ENCODE measurements at places on chromosomes 1 and 21.

DNA sequence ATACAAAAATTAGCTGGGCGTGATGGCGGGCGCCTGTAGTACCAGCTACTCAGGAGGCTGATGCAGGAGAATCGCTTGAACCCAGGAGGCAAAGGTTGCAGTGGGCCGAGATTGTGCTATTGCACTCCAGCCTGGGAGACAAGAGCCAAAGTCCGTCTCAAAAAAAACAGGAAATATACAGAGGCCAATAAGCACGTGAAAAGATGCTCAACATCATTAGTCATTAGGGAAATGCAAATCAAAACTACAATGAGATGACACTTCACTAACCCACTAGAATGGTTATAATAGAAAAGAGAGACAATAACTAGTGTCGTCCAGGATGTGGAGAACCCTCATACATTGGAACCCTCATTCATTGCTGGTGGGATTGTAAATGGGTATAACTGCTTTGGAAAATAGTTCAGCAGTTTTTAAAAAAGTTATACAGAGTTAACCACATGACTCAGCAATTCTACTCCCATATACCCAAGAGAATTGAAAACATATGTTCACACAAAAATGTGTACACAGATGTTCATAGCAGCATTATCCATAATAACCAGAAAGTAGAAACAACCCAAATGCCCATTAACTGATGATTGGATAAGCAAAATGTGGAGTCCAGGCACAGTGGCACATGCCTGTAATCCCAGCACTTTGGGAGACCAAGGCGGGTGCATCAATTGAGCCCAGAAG, 6.4 kb upstream of the E2F2 start:
- DNase-seq, result no peak

DNA sequence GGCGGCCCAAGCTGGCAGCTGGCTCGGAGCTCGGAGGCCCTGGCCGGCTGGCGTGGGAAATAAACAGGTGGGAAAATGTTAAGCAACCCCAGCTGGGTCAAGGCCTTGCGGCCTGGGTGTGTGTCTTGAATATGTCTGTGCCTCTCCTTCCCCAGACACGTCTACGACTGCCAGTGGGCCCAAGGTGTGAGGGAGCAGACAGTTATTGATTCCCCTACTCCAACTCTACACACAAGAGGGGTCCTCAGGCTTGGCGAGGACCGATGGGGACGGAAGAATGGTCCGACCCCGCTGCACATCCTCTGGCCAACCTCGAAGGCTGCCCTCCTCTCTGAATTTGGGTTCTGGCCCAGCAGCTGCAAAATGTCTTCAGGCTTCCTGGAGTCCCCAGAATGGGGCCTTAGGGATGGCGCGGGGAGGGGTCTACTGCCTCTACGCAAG, 2.2 kb downstream of the IL22RA1 start:
- DNase-seq, result no peak

- no peak for DNase-seq
Measured at GRCh38 chr1:8212580-8213031, 105.3 kb upstream of the SLC45A1 start.

- no peak for DNase-seq
Measured at GRCh38 chr1:205375835-205376545, 19.3 kb upstream of the KLHDC8A start.

DNA sequence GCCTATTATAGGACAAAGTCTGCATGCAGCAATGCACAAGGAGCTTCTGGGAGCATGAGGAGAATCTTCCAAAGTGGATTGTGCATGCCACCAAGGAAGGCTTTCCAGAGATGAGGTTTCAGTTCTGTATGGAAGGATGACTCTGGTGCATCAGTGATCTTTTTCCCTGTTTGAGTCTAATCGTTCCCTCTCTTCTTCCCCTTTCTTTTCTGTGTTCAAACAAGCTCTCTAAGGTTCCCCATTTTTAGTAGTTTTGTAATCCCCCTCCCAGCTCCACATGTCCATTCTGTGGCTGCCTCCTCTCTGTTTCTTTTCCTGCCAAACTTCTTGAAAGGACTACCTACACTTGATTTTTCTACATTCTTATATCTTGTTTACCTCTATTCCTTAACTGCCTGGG, 43.3 kb upstream of the USP25 start:
- DNase-seq, result no peak

GRCh38 chr21:16028142-16028541, 298.4 kb downstream of the USP25 start:
- DNase-seq, result no peak

- no peak for DNase-seq
Measured at GRCh38 chr1:46136711-46137110, 4.3 kb upstream of the PIK3R3 start.

DNA sequence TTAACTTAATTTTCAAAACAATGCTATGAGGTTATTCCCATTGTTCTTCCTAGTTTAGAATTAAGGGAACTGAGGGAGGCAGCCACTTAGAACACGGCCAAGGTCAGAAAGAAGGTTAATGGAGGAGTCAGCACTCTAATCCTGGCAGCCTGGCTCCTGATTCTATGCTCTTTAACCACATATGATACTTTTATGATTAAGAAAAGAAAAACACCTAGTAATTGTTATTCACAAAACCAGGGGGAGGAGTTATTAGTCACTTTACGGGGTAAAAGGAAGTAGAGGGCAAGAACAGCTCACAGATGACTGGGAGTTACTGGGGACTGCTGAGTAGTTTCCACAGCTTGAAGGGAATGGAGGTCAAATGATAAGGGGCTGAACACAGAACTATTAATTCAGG, 38.6 kb downstream of the GADD45A start:
- no peak for DNase-seq

- DNase-seq, result no peak
Measured at GRCh38 chr1:28370239-28371009, 884 bp downstream of the PHACTR4 start.

GRCh38 chr1:76799700-76800099, 67.6 kb upstream of the ST6GALNAC5 start:
- no peak for DNase-seq

DNA sequence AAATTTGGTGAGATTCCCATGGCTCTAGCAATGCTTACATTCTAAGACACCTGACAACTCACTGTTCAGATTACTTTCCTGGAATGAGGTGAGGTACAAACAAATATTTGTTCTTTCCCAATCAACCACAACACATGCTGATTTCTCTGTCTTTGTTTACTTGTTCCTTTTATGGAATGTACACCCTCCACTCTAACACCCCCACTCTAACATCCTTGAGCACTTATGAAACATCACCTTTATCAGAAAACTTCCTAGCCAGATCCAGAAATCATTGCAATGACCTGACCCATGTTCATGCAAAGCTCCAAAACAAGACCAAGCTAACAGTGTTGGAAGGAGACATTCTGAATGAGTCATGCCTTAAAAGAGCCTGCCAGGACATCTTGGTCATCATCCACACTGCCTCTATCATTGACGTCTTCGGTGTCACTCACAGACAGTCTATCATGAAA, 35.5 kb downstream of the HSD3B1 start:
- DNase-seq, result no peak

DNA sequence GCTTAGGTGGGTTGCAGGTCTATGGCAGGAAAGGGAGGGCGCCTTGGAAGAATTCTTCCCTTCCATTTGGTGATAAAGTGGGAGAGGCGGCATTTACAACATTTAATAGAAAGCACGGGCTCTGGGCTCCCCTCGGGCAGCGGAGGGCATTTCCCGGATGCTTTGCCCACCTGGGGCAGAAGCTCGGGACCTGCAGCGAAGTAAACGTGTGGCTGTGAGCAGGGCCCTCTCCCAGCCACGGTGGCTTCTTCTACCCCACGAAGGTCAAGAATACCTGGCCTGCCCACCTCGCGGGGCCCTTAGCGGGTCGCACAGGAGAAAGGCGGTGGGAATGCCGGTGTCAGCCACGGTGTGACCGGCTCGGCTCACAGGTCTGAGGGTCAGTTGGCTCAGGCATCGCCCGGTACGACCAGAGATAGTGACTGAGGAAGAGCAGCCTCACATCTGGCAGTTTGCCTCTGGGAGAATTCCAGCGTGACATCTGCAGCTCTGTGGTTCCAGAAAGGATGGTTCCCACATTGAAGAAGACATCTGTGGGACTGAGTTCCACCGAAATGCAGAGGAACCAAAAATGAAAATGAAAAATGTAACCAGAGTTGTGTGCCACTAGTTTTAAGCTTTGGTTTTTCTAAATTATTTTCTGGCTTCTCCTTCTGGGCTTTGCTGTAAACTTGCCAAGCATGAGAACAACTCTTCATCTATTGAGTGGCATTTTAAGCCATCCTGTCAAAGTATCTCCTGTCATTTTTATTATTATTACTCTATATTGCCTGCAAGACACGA, 720 bp upstream of the F3 start:
- no peak for DNase-seq

GRCh38 chr1:167977245-167977644, 40.4 kb upstream of the MPC2 start:
- DNase-seq, result no peak

DNA sequence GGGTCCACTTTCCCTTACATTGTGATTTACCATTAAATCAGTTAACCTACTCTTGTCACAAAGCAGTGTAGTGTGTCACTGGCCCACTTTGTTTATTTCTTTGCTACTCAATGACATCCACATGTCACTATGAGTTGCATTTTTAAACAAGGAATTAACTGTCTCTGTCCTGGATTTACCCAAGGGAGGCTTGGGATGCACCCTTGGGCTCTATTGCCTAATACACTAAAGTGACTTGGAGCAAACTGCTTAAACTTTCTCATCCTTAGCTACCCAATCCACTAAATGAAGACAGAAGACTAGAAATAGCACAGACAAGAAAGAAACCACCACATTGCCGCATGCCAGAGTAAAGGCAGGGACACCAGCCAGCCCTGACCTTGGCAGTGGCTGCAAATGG, 136.2 kb upstream of the TIAM1 start:
- no peak for DNase-seq

DNA sequence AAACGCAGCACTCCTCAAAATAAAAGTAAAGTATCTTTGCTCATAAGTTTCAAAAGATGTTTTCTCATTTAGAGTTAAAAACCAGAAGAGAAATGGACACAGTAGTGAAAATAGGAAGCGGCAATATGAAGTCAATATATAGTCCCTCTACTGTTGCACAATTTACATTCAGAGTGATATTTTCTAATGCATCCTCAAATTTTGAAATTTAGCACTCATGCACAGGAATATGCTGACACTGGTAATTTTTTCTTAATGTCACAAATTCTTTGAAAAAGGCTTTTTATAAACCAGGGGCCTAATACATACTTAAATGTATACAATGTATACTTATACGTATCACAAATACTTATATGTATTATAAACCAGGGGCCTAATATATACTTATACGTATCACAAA, 19.5 kb downstream of the ST7L start:
- DNase-seq, result no peak

DNA sequence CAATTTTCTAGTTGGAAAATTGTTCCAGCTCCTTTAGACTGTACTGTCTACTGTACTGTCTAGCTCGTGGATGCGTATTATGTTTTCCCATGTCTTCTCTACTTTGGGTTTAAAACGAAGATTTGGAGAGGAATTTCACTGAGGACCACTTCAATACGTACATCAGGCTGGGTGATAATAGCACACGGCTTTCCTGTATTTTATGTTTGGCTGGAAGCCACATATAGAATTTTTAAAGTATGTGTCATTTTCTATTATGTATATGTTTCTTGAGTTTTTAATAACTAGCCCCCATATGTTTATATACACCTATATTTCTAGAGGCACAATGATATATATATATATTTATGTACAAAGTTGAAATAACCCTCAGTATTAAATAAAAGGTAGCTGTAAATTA, 226.4 kb downstream of the GREM2 start:
- DNase-seq, result no peak

Measured in stimulated activated CD4-positive, alpha-beta T cell treated with anti-CD3 and anti-CD28 coated beads, TNF-alpha, amount 100 ng/mL, for 48 hours (primary cell).